HTR-8/SVneo (cell line): ENCODE measurements at places on chromosomes 7 and 10.
A peak's percentile ranks its signal among the peaks of the same experiment; 100 is the strongest.

DNA sequence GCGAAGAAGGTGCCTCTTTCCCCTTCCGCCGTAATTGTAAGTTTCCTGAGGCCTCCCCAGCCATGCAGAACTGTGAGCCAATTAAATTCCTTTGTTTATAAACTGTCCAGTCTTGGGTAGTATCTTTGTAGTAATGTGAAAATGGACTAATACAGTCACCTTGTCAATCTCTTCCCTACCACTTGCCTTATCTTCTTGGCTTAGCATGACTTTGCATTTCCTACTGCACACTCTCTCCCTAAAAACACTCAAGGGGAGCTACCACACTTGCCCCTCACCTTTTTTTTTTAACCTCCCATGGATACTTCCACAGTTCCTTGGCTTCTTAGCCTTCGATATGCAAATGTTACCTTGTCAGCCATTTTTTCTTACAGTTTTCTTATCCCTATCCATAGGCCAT, 7.4 kb upstream of the CDK6 start:
- DNase-seq = no peak

GRCh38 chr7:27196287-27196767, 3.6 kb downstream of the HOXA13 start:
- no peak for DNase-seq

DNA sequence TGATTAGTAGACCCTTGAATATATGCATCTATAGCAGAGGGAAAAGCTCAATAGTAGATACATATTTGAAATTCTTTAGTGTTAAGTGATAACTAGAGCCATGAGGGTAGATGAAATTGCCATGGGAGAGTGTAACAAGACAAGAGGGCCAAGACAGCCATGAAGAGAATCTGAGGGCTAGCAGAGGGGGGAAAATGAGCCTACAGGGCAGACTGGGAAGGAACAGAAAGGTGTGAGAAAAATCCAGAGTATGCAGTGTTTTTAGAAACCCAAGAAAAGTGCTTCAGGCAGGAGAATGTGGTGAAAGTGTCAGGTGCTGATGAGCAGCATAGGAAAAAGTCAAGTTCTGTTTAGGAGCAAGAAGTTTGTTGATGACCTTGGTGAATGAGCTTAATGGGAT, 63.0 kb downstream of the MAPK8 start:
- no peak for DNase-seq

DNA sequence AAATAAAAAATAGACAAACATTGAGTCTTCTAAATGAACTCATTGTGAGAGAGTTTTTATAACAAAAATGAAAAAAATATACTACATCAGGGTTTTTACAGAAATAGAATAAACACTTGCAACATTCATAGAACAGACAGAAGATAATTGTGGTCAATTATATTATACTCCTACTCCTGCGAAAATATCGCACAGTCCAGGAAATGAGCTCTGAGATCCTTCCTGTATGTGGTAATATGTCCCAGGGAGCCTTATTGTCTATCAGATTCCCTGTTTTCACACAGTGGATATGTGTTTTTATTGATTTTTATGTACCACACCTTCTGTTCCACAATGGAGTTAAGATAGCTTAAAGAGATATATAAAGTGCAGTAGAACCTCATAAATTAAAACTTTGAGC, 27.5 kb upstream of the RELN start:
- no peak for DNase-seq

- no peak for DNase-seq
Observed at GRCh38 chr7:111005445-111005844, 85.5 kb upstream of the LRRN3 start.

DNA sequence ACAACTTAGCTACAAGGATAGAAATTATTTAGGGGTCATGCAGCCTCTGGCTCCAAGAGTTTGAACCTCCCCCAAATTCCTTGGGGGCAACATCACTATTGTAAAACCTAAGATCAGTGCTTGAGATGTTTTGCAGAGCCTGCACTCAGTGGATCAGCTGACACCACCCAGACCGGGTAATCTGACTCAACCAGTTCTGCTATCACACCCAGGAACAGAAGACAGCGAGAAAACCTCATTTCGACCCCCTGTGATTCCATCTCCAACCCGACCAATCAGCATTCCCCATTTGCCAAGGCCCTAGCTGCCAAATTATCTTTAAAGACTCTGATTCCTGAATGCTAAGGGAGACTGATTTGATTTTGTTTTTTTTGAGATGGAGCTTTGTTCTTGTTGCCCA, 5.2 kb downstream of the TACR2 start:
- no peak for DNase-seq

DNA sequence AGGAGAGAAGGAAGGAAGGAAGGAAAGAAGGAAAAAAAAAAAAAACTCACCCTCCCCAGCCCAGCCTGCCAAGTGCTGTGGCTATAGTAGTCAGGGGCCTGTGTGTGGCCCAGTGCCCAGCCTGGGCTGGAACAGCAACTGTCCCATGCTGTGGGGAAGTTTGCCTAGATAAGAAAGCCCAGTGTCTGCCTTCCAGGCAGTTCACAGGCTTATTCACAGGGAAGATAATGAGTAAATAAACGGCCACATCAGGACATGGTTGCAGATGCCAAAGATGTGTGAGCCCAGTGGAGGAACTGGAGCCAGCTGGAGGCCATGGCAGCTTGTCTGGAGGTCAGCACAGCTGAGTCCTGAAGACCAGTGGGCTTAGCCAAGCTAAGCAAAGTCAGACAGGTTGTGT, 132.4 kb upstream of the FOXK1 start:
- no peak for DNase-seq

DNA sequence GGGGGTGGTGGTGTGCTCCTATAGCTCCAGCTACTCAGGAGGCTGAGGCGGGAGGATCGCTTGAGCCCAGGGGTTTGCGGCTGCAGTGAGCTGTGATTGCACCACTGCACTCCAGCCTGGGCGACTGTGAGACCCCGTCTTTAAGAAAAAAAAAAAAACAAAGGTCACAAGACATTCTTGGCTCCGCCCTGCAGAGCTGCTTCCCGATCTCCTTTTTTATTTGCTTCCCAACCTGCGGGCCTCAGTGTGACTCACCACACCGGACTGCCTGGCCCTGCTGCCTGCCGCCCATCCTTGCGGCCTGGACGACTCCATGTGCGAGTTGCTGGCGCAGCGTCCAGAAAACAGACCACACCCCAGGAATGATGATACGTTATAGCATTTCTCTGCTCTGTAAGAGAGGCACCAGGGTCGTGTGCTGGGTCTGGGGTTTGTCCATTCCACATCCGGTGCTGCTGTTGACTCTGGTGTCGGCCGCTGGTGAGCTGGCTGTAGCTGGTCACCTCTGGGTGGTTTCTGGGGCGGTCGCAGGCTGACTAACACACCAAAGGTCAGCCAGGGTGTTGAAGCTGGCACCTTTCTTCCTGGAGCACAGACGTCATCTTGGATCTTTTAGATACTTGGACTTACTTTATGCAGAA, 123.6 kb downstream of the TCF7L2 start:
- DNase-seq = peak; percentile 77

DNA sequence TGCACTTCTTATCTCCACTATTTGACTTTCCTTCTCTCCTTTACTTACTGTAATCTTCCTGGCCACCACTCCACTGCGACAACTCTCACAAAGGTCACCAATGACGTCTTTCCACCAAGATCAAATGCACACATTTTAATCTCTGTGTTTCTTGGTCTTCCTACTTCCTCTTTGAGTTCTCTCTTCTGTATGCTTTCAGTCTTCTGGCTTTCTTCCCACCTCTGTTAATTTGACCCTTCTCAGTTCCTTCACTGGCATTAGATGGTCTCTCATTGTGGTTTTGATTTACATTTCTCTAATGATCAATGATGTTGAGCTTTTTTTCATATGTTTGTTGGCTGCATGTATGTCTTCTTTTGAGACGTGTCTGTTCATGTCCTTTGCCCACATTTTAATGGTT, 31.9 kb downstream of the FAM107B start:
- no peak for DNase-seq

DNA sequence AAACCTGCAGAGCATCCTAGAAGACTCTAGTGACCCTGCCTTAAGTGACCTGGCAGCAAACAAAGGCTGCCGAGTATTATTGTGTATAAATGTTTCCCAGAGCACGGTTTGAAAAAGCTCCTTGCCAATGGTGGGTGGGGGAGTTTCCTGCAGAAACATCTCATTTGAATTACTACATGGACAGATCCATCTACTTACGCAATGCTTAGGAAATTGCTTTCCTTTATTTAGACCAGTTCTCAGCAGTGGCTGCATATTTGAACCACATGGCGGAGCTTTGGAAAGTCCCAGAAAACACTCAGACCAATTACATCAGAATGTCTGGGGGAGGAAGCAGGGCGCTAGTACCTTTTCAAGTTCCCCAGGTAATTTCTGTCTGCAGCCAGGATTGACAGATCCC, 560.9 kb downstream of the SDK1 start:
- DNase-seq = peak; percentile 54

DNA sequence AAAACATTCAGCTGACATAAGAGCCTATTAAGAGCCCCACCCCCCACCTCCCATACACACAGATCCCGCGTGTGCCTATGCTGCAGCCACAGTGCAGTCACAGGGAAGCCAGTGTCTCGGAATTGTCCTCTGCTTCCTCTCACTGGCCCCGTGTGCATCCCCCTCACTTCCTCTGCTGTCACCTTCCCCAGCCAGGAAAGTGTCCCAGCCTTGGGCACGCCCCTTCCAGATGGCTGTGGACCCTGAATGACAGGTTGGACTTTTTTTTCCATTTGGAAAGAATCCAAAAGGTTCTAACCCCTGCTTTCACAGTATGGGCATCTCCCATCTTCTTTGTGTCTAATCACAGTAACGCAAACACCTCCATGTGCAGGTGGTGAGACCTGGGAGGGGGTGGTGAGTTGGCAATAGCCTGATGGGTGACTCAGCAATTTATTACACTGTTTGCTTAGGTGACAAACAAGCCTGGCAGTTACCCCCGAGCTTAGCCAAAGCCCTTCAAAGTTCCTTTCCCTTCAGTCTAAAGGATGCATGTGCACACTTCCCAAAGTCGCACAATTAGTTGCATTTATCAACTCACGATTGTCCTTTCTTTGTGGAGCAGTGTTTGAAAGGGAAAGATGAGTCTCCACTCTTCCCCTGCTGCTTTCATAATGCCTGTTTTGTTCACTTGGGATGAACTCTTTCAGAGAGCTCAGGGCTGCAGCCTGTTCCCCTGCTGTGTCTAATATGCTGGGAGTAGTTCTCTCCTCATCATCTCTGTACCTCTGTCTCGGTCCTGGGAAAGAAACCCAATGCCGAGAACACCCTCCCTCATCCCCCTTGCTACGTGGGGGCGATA, 67.5 kb upstream of the EFCAB10 start:
- DNase-seq = no peak

GRCh38 chr10:114485696-114486400, 81.5 kb upstream of the AFAP1L2 start:
- DNase-seq = no peak

DNA sequence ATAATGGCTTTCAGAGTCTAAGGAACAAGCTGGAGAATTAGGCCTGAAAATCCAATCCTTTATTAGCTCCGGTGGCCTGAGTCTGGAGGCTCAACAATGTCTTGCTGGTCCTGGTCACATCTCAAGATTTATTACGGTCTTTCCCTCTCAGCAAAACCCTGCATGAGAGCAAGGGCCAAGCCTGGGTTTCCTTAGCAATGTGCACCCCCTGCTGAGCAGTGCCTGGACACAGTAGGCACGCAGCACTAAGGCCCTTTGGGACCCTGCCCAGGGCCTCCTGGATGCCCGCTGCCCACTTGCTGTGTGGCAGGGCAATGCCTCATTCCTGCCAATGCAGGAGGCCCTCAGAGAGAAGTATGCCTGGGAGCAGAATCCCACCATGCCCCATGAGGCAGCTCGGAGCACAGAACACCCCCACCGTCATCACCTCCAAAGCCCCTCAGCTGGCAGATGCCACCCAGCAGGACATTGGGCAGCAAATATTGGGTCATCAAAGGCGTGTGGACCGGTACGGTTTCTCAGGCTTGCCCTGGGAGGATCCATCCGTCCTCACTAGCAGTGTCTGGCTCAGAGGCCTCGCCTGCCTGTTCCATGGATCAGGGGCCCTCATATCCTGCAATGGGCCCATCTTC, 156.4 kb downstream of the OAT start:
- no peak for DNase-seq

GRCh38 chr10:93190372-93190771, 116.7 kb downstream of the CYP26A1 start:
- no peak for DNase-seq

- DNase-seq = no peak
Observed at GRCh38 chr10:53453196-53453595, 680.6 kb upstream of the MBL2 start.

DNA sequence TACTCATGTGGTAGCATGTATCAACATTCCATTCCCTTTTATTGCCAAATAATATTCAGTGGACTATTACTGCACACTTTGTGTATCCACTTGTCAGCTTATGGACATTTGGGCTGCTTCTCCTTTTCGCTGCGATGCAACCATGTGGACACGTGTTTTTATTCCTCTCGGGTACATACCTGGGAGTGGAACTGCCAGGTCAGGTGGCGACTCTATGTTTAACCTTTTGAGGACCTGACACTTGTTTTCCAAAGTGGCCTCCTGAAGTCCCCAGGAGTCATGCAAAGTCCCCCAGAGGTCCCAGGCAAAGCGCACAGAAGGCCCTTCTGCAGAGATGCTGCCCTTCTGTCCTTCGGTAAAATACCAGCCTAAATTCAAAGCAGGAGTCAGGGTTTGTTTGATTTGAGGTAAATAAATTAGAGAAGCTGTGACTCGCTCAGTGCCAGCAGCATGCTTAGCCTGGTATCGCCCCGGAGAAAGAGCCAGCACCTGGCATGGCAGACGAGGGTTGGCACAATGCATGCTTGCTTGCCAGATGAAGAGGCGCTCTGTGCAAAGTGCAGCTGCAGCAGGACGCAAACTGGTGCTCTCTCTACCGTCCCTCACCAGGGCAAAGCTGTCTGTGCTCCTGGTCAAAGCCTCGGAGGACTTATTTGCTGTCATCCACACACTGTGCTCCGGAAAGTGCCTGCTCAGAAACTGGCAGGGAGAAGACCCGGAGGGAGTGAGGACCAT, 37.8 kb downstream of the HIPK2 start:
- DNase-seq = no peak

DNA sequence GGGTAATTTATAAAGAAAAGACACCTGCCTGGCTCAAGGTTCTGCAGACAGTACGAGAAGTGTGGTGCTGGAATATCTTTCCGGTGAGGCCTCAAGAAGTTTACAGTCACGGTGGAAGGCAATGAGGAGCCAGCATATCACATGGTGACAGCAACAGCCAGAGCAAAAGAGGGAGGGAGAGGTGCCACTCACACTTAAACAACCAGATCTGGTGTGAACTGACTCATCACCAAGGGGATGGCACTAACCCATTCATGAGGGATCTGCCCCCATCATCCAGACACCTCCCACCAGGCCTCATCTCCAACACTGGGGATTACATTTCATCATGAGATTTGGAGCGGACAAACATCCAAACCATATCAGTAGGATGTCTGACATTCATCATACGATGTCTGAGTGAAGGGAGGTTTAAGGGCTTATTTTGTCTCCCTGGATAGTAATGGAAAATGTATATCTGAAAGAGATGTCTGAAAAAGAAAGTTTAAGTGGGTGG, 23.5 kb upstream of the KBTBD2 start:
- no peak for DNase-seq
